ENCODE measurements at places on chromosomes 4 and X. TPM values are rescaled to one million over a fixed set of nuclear protein-coding genes. Genes with fewer than 3 reads are reported as not detected.

GRCh38 chrX:18098763-18099162, 121.9 kb downstream of the BEND2 start:
- peak overlapping the region; percentile 55 for H3K4me3 ChIP-seq
- H3K27ac ChIP-seq: no peak overlapping the region
- H3K4me1 ChIP-seq: peaks cover 40% of the 10 kb centered on the region

The SCFD2 gene
- 18.6 TPM for total RNA-seq

The DOK7 gene
- total RNA-seq: not detected

The OCIAD2 gene
- 29.7 TPM for total RNA-seq

- H3K27ac ChIP-seq: no peak overlapping the region
- DNase-seq: peak; percentile 1
- H3K27me3 ChIP-seq: no peaks in the 10 kb centered on the region
- no peak overlapping the region for H3K4me3 ChIP-seq
- H3K4me1 ChIP-seq: peaks cover 3% of the 10 kb centered on the region
Observed at GRCh38 chr4:2250357-2251072, 8.6 kb upstream of the HAUS3 start.

The MGARP gene
- 0.65 TPM for total RNA-seq

DNA sequence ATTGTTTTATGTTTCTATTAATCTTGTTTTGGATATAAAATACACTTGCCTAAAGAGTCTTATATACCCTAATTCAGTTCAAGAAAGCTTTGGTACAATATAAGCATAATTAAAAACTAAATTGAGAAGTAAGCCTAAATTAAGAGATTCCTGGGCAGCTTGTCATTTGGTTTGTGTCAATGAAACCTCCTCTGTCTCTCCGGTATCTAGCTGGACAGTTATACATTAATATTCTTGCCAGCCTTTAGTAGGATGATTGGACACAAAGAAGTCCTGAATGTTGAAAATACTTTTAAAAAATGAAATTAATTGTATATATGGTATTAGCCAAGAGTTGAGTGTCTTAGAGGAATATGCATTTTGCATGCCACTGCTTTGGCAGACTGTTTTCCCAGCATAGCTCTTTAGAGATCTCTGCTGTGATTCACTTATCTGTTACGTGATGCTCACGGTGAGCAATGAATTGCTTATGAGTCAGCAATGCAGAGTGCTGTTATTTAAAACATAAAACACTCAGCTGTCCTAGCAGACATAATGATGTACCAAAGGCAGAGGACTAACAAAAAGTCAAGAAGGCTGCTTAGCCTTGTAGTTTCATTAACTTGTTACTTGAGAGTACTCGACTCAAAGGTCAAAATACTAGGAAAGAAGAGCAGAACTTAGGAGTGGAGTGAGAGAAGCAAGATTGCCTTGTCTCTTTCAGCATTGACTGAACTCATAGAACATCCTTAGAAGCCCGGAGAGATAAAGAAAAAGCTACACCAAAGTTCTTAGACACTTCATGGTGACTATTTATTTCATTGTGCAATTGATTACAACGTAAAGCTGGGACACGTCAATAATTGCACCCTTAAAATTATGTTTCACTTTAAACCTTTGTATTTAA, 1296.1 kb upstream of the PCDH7 start:
- DNase-seq: no peak
- H3K36me3 ChIP-seq: no peaks in the 10 kb centered on the region
- no peaks in the 10 kb centered on the region for H3K27me3 ChIP-seq
- no peak overlapping the region for H3K27ac ChIP-seq
- no peaks in the 10 kb centered on the region for H3K4me1 ChIP-seq
- H3K4me3 ChIP-seq: no peak overlapping the region

GRCh38 chr4:65083076-65083475, 587.2 kb downstream of the EPHA5 start:
- H3K27ac ChIP-seq: no peak overlapping the region
- no peak overlapping the region for H3K4me3 ChIP-seq
- H3K36me3 ChIP-seq: peaks cover 2% of the 10 kb centered on the region
- H3K27me3 ChIP-seq: no peaks in the 10 kb centered on the region
- no peaks in the 10 kb centered on the region for H3K4me1 ChIP-seq
- no peak for DNase-seq

- H3K4me3 ChIP-seq: no peak overlapping the region
- H3K4me1 ChIP-seq: peaks cover 4% of the 10 kb centered on the region
- H3K27me3 ChIP-seq: no peaks in the 10 kb centered on the region
Observed at GRCh38 chr4:38210396-38211114, 250.4 kb downstream of the PTTG2 start.

GRCh38 chr4:26367811-26368210, 47.0 kb downstream of the RBPJ start:
- no peak for DNase-seq
- no peaks in the 10 kb centered on the region for H3K27me3 ChIP-seq
- no peak overlapping the region for H3K4me3 ChIP-seq
- H3K27ac ChIP-seq: no peak overlapping the region
- H3K4me1 ChIP-seq: peaks cover 35% of the 10 kb centered on the region

- peaks cover 12% of the 10 kb centered on the region for H3K4me1 ChIP-seq
- H3K27me3 ChIP-seq: no peaks in the 10 kb centered on the region
- H3K36me3 ChIP-seq: peaks cover 8% of the 10 kb centered on the region
- no peak overlapping the region for H3K4me3 ChIP-seq
Observed at GRCh38 chrX:48938721-48939425, 18.5 kb downstream of the OTUD5 start.

DNA sequence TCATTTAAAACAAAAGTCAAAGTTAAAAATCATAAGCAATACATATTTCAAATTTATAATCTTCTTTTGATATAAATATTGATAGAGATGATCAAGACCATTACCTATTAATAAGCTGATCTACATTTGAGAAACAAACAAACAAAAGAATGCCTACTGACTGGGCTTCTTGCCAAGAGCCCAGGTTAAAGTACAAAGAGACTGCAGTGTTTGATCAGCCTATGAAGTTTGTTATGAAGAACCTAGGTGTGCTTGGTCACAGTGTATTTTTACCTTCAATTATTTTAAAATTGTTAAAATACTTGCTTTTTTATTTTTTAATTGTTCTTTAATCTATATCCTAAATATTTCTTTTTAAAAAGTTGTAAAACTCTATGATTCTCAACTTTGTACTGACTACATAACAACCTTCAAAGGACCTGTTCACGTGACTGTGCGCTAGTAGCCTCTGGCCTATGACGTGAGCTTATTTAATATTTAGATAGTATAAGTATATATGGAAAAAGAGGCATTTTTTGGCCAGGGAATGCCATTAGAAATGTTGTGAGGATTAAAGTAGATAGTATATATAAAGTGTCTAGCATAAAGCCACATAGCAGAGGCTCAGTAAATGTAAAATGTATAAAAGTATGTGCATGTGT, 11.4 kb upstream of the SLC39A8 start:
- H3K36me3 ChIP-seq: no peaks in the 10 kb centered on the region
- DNase-seq: no peak
- no peak overlapping the region for H3K27ac ChIP-seq
- no peaks in the 10 kb centered on the region for H3K4me1 ChIP-seq
- H3K4me3 ChIP-seq: no peak overlapping the region

Data from neural crest cell (in vitro differentiated cells).